ENCODE measurements at places on chromosomes 6 and 20.
A peak's percentile ranks its signal among the peaks of the same experiment; 100 is the strongest.

GRCh38 chr20:2467412-2467811, 3.2 kb downstream of the SNRPB start:
- DNase-seq = no peak

- no peak for DNase-seq
Measured at GRCh38 chr20:10300582-10301446, 82.2 kb downstream of the SNAP25 start.

DNA sequence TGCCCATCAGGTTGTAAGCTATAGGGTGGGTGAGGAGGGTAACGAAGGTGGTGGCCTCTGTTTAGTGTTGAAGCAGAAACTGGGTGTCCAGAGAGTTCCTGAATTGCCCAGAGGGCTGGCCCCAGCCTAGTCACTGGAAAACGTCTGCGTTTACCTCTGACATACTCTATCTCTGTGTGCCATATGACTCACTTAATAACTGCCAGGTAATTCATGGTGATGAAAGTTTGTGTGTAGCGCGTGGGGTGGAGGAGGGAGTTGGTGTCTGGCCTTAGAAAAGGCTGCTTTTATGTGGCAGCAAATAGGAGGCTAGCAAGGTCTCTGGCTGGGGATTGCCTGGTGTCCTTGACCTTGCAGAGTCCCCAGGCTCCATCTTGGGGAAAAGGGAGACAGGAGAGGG, 47.3 kb downstream of the SLC35D3 start:
- no peak for DNase-seq

DNA sequence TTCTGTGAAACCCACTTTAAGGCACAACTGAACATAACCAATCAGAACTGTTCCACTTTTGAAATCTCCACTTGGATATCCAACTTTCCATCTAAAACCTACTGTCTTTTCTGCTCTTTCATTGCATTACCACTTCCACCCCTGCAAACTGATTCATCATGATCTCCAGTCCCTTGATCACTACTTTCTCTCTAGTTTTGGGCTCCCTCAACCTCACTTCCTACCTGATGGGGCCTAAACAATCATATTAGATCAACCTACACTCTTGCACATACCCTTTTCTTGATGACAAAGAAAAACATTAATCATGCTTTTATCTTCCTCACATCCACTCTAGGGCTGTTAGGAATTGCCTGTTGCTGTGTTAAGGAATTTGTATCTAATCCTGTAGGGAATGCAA, 137.6 kb downstream of the PDSS2 start:
- no peak for DNase-seq

GRCh38 chr6:123022975-123023374, 26.9 kb downstream of the CLVS2 start:
- no peak for DNase-seq

- DNase-seq = no peak
Measured at GRCh38 chr6:15375018-15375417, 129.1 kb downstream of the JARID2 start.

DNA sequence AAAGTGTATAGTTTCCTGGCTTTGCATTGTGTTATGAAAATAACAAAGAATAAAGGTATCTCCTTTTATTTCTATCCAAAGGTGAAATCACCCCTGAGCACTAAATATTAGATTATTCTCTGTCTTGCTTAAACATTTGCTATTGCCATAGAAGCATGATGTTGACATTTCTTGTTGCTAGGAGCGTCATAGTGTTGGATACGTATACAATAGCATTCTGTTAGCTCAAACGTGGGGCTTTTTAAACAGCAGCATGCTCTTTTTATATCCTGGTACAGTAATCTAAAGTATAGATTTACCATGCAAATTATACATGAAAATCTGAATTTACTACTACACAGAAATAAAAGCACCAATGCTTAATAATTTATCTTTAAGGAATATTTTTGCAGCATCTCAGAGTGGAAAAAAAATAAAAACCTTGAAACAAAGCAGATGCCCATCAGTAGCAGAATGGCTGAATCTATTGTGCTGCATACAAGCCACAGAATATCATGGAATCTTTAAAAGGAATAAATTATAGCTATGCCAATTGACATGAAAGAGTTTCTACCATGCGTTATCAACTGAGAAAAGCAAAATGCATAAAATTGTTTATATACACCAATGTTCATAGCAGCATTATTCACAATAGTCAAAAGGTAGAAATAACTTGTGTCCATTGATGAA, 9.6 kb upstream of the HSF2 start:
- DNase-seq = no peak

DNA sequence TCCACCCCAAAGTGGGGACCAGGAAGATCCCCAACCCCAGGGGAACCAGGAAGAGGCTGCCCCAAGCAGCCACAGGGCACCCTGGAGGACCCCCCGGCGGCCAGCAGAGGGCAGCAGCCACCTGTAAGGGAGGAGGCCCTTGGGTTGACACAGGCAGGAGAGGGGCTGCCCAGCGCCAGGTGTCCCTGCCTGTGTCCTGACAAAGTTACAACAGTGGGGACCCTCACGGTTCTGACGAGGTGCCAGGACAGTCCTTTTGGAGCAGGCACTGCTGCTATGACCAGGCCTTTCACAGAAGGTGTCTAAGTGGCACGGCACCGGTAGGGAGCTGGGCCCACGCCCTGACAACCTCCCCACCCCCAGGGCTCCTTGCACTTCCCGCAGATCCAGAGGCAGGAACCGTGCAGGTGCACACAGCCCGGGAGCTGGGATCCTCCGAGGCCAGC, 176.7 kb downstream of the BMP7 start:
- peak; percentile 44 for DNase-seq

DNA sequence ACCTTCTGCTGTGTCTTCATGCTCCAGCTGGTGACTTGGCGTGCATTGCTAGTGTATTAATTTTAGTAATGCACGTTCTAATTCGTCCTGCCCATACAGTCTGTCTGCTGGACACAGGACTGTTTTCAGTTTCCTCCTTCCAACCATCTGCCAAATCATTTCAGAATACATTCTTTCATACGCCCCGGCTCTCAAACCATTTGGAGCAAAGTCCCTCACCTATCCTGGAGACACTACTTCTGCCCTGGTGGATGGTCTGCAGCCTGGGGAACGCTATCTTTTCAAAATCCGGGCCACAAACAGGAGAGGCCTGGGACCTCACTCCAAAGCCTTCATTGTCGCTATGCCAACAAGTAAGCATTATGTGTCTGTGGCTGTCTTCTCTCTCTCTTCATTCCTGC, 60.5 kb downstream of the FNDC1 start:
- no peak for DNase-seq

DNA sequence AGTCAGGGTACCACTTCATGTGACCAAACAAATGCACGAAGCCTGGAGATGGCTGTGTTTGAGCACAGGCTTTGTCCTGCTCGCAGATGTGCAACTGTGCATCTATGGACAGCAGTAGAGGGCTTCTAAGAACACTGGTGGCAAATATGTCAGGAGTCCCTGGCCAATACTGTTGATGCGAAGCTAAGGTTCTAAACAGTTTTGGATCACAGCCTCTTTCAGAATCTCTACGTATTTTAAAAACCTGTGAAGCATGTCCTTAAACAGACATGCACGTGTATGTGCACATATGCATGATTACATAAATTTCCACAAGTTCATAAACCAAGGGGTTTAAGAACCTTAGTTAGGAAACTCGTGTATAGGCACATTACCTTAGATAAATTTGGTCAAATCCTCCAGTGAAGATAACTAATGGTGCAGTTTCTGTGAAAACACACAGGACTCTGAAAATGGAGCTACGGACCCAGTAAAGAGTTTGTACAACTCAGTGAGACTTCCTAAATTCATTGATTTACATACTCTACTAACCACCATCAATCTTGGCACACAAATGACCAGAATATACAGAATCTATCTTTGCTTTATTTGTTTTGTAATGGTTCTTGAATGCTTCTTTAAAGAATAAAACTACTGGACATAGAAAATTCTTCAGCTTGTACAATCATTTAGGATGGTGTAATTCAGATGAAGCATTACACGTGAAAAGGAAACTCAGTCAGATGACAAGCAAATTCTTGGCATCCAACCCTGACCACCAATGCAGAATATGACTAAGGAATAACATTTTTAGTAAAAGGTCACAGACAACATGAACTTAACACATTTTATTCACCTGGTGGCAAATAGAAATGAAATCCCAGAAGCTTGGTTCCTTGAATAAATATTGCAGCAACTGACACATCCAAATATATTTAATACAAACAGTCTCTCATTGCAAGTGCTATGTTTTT, 27.4 kb downstream of the KCNQ5 start:
- peak; percentile 18 for DNase-seq

GRCh38 chr20:2385496-2385895, 4.8 kb downstream of the TGM6 start:
- no peak for DNase-seq

- DNase-seq = peak; percentile 38
Measured at GRCh38 chr20:63978319-63979228, 868 bp downstream of the SAMD10 start.

DNA sequence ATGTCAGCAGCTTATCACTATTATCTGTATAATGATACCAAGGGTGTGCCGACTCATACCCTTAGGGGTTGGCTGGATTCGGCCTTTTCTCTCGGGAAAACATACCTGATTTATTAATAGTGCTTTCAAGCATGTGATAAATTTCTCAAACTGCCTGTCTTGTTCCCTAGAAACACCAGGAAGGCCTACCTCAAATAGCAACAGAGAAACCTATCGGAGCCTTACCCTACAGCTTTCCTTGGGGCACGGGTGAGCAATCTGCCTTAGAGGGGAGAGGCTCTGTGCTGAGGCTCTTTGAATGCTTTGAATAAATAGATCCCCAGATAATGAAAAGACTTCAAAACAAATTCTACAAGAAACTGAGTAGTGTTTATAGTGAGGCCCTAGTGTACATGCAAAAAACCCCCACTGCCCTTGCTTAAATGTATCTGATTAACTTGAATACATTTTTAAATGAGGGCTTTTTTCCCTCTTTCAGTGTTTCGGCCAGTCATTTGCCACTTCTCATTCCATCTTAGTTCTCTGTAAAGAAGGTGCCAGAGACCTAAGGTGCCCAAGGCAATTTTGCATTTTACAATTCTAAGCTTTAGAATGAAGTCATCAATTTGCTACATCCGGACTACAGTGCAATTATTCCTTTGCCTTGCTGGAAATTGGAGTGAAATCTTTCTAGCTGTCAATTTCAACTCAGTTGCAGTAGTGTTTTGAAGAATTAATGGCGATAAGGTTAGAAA, 320.1 kb downstream of the ESR1 start:
- DNase-seq = no peak

DNA sequence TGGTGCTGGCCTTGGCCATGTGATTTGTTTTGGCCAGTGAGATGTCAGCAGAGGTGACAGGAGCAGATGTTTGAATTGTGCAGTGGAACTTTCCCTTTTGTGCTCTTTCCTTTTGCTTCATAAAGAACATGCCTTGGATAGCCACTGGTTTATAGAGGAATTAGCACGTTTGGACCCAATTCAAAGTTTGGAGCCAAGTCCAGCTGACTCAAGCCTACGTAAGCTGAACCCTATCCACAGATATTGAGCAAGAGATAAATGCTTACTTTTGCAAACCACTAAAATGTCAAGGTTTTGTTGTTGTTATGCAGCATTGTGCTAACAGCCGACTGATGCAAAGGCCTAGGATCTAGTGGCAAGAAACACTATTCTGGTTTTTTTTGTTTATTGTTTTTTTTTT, 230.9 kb upstream of the CITED2 start:
- DNase-seq = no peak

DNA sequence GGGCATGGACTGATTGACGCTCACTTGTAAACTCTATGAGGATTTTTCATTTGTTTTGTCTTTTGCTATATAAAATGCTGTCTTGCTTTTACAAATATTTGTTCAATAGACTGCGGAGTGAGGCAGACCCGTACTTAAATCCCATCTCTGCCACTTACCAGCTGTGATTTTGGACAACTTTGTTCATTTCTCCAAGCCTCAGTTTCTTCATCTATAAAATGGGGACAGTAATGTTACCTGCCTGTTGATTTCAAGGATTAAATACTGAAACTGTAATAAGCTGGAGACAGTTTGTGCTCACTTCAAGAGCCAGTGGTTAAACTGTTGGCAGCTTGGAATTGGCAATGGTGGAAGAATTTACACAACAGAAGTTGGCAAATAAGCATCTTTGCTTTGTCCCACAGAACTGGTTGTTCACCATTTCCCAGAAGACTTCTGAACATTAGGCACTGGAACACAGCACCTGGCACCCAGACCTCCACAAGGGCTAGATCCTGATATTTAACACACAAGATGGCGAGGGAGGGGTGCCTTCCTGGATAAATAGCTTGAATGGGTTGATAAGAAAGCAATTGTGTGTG, 479.2 kb downstream of the QKI start:
- no peak for DNase-seq

GRCh38 chr6:48713612-48714011, 602.6 kb upstream of the PTCHD4 start:
- no peak for DNase-seq

DNA sequence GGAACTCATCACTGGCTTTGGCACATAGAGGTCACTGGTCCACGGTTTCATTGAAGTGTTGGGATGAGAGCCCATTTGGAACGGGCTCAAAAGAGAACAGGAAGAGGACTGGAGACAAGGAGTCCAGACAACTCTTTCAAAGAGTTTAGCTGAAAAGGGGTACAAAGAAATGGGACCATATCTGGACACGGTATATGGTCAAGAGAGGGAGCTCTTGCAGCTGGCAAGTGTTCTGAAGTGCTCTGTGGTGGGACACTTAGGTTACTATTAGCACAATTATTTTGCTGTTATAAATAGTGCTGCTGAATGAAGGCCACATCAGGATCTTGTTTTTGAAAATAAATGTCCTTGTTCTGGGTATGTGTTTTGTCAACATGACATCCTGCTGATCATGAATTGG, 4.6 kb downstream of the SGK2 start:
- DNase-seq = peak; percentile 45

DNA sequence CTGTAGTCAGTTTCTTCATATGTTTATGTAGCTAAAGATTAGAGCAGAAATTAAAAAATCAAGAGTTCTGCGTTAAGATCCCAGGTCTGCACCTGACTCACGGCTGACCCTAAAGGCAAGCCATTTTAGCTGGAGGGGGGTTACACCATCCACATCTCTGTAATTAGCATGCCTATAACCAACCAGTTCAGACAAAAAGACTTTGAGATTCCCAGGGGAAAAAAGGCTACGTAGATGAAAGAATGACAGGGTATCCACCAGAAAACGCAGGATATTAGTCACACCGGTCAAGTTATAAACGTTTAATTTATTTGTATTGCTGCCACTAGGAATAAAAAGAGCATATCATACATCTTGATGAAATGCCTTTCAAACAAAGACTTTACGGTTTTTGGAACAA, 299.1 kb downstream of the FOXC1 start:
- no peak for DNase-seq

GRCh38 chr20:11677428-11677827, 240.3 kb upstream of the BTBD3 start:
- no peak for DNase-seq

- no peak for DNase-seq
Measured at GRCh38 chr20:21521596-21522480, 8.0 kb upstream of the NKX2-2 start.

GRCh38 chr20:55977690-55978459, 27.4 kb downstream of the CBLN4 start:
- DNase-seq = no peak
